Epithelial cell of proximal tubule (primary cell): ENCODE measurements at places on chromosomes 7 and 10. TPM values are rescaled to one million over a fixed set of nuclear protein-coding genes. Genes with fewer than 3 reads are reported as not detected.

The DENND10 gene
- total RNA-seq: 41.5 and 41.8 TPM in 2 replicates

The FAM3C gene
- total RNA-seq: 102 and 134 TPM in 2 replicates

The VIPR2 gene
- total RNA-seq: not detected in 2 replicates

The PDGFA gene
- total RNA-seq: 11.6 and 27.3 TPM in 2 replicates

The GSAP gene
- 1.2 and 3.0 TPM in 2 replicates for total RNA-seq

The PALD1 gene
- 3.3 and 3.5 TPM in 2 replicates for total RNA-seq

The OR2A12 gene
- total RNA-seq: not detected in 2 replicates

DNA sequence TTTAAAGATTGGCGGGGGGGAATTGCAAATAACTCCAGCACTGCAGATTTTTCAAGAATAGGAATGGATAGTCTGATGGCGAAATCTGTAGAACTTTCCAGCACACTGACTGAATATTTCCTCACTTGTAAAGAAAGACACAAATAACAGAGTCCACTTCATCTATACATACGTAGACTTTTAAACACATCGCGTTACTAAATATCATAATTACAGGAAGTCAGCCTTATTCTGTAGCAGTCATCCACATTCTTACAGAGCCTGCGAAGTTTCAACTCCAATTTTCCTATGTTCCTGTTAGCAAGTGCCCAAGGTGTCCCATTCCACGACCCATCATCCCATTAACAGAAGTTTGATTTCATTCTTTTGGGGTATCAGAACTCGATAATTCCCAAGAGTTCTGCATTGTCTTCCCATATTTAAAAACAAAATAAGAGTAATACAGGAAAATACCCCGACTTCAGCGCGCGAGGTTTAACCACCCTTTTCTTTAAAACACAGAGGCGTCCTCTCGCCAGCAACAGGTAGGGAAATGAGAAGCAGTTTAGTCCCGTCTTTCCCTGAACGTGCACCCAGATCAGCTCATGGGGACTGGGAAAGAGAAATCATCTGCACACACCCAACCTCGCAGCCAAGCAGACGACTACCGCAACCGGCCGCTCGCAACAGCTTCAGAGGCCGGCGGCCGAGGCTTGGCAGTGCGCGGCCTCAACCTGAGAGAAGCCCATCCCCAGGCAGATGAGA, 880 bp downstream of the HERC4 start:
- no peak for DNase-seq

GRCh38 chr7:89757910-89758309, 396.4 kb upstream of the STEAP1 start:
- DNase-seq: no peak

DNA sequence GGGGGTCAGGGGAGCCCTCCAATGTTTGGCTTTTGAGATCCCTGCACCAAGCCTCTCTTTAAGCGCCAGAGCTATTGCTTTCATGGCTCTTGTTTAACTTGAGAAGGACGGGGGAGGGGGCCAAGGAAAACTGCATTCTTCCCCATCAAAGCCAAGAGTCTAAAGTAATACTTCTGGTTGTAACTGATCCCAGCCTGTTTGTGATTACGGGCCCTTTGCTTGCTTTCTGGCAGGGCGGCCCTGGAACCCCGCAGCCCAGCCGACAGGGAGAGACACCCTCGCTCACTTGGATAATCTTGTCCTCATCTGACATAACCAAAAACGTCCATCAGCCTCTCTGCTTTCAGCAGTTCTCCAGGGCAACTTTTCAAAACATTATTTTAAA, 154.7 kb downstream of the NEURL1 start:
- no peak for DNase-seq

DNA sequence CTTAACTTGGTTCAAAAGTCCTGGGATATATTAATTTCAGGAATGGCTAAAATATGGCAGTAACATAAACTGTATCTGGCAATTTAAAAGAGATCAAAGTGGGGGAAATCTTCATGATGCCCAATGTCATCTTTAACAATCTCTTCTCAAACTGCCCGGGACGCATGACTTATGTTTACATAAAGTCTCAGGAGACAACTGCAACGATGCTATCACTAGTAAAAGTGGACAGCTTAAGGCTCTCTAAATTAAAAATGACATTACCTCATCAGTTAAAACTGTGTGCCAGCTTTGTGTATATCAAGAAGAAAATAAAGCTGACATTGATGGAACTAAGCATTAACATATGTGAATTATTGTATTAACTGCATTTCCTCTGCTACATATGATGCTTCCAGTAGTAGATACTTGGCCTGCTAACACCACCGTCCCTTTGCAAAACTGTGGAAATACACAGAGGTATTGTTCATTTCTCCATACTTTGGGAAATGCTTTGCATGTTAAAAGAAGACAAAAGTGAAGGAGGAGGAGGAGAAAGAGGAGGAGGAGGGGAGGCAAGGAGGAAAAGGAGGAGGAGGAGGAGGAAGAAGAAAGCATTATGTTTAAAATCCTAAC, 62.4 kb downstream of the NRP1 start:
- no peak for DNase-seq

GRCh38 chr7:24706211-24707170, 50.8 kb downstream of the GSDME start:
- DNase-seq: no peak
